ENCODE measurements at places on chromosomes 13 and 19.

GRCh38 chr19:57687363-57688010 is 5.7 kb downstream of the ZNF551 start:
- DNase-seq, result no peak

GRCh38 chr19:38527466-38528136 is 90.2 kb downstream of the MAP4K1 start:
- DNase-seq, result peak; percentile 43

DNA sequence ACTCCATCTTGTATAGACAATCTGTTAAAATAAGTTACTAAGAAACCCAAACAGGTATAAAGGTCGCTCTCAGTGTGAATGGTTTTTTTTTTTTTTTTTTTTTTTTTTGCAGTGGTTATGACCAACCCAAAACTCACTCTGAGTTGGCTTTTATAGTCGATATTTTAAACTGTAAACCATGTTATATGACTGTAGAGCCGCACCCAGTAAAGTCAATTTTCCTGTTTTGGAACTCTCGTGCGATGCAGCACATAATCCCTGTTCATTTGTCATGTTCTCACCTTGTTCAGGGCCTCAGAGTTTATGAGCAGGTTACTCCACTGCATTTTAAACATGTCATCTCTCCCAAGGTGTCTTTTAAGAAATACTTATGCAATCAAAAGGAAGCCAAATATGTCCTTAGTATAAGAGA is 112.5 kb downstream of the KLF5 start:
- no peak for DNase-seq

GRCh38 chr13:90680826-90681225 is 666.7 kb upstream of the MIR17HG start:
- DNase-seq, result no peak

GRCh38 chr19:31957711-31958110 is 387.7 kb upstream of the ZNF507 start:
- DNase-seq, result no peak

- DNase-seq, result no peak
These were observed 27.5 kb downstream of the UQCRFS1 start for GRCh38 chr19:29185427-29185826.

DNA sequence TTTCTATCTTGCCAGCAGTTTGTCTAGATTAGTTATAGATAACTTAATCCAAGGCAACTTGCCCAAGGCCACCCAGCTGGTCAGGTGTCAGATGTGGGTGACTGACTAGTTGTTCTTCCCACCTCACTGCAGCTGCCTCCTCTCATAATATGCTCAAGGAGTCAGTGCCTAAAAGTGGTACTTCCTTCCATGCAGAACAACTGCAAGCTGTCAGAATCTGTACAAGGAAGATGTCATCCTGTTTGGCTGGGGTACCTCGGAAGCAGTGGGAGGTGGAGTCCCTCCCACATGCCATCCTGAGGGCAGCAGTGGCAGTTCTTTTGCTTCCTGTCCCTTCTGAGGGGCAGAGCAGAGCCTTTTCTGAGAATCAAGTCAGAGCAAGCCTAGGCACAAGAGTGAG is 193.2 kb upstream of the RFC3 start:
- DNase-seq, result no peak

- no peak for DNase-seq
These were observed 13.3 kb downstream of the SPATA13 start for GRCh38 chr13:24173795-24174194.

- no peak for DNase-seq
These were observed 556.1 kb downstream of the EFNB2 start for GRCh38 chr13:105979131-105980011.

DNA sequence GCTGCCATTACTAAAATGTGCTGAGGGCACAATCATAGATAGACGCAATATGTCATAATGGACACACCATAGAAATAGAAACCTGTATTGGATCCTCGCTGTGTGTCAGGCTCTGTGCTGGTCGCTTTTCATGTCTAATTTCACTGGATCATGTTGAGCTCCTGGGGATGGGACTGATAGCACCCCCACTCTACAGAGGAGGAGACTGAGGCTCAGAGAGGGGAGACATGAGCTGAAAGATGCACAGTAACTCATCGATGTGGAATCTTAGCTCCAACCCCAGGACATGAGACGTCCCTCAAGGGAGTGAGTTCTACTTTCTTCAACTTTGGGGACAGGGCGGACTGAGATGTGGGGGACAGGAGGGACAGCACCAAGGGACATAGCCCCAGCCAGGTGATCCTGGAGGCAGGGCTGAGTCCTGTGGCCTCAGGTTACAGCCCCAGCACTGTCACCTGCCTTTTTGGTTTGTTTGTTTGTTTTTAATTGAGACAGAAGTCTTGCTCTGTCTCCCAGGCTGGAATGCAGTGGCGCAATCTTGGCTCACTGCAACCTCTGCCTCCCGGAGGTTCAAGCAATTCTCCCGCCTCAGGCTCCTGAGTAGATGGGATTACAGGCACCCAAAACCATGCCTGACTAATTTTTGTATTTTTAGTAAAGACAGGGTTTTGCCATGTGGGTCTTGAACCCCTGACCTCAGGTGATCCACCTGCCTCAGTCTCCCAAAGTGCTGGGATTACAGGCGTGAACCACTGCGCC is 6.6 kb upstream of the GIPC1 start:
- DNase-seq, result no peak

- DNase-seq, result no peak
These were observed 322.4 kb downstream of the OLFM4 start for GRCh38 chr13:53351021-53351420.

GRCh38 chr19:48458016-48458415 is 2.6 kb downstream of the KCNJ14 start:
- DNase-seq, result no peak

- DNase-seq, result peak; percentile 76
These were observed 977 bp downstream of the IRGQ start for GRCh38 chr19:43594710-43595604.

GRCh38 chr13:110187641-110188161 is 119.3 kb downstream of the COL4A1 start:
- DNase-seq, result no peak

GRCh38 chr13:33052506-33053280 is 36.5 kb downstream of the KL start:
- DNase-seq, result no peak

DNA sequence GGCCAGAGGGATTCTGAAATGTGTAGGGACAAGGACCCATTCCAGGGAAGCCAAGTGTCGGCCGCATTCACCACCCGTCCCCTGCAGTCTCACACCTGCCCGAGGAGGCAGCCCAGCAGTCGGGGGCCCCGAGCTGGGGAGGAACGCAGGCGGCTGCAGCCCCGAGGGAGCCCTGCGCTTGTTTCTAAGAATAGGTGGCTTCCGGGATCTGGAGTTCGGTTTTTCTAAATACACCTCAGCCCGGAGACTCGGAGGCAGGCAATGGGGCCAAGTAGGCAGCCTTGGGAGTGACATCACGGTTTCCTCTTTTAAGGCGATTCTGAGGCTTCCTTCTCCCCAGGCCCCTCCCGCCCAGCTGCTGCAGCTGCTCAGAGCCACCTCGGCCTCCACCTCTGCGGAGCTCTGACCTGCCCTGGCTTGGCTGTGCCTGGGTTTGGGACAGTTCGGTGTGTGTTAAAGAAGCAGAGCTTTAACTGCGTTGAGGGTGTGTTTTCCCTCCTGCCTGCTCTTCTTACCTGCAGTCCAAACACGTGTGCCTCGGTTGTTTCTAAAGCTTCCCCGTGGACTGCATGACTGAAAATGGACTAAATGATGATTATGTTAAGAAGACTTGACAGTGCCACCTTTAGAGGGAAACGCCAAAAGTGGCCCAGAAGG is 80.5 kb downstream of the COL4A2 start:
- peak; percentile 8 for DNase-seq

GRCh38 chr19:29620931-29621351 is 14.9 kb downstream of the POP4 start:
- DNase-seq, result peak; percentile 70

GRCh38 chr19:45508861-45509691 is 1.8 kb downstream of the VASP start:
- DNase-seq, result no peak

DNA sequence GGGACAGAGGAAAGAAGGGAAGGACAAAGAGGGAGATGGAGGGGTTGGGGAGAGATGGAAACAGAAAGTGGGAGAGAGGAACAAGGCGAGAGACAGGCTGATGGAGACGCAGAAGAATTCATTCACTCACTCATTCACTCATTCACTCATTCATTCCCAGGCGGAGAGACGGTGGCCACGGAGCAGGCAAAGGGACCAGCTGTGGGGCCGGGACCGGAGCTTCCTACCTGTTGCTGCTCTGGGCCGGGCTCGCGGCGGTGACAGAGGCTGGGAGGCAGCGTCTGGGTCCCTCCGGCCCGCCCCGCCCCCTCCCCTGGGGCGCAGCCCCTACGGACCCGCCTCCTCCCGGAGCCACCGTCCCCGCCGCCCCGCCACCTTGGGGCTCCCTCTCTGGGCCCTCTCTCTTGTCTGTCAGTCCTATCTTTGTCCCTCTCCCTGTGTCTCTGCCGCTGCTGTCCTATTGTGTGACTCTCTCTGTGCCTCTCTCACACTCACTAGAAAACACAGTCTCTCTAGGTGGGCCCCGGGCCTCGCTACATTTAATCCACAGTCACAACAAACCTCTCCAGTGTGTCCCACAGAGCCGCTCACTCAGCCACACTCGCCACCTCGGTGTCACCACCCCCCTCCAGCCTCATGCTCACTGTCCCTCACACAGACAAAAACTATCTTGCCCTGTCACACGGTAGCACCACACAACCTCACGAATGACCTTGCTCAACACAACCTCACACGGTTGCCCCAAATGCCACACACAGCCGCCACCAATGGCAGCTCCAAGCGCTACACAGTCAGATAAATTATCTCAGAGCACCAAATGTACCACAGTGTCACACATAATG is at the start of gene GNG8:
Gene GNG8 (minus strand): TSS at position 283 of the 842 bp plus-strand sequence. CDS start 1,520 bp downstream, outside the sequence.
- DNase-seq, result no peak

- no peak for DNase-seq
These were observed 102.9 kb downstream of the FRY start for GRCh38 chr13:32134241-32135055.

- DNase-seq, result no peak
These were observed 554.5 kb downstream of the PCDH9 start for GRCh38 chr13:66675620-66676019.

DNA sequence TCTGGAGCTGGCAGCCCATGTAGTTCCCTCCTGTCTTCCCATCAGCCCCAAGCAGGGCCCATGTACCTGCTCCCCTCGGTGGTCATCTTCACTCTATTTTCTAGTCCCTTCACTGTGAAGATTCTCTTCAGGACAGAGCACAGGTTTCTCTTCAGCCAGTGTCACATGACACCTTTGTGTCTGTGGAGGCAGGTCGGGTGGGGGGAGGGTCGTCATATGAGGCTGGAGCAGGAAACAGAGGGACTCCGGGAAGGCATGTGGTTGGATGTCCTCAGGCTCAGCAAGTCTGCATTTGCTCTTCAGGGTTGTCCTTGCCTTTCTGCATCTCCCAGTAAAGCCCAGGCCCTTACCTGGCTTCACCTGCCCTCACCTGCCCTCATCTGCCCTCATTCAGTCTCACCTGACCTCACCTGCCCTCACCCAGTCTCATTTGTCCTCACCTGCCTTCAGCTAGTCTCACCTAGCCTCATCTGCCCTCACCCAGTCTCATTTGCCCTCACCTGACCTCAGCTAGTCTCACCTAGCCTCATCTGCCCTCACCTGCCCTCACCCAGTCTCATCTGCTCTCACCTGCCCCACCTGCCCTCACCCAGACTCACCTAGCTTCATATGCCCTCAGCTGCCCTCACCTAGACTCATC is 120.3 kb downstream of the ZDHHC20 start:
- DNase-seq, result no peak

GRCh38 chr13:21638319-21639282 is 32.3 kb upstream of the FGF9 start:
- DNase-seq, result no peak
